ENCODE measurements at places on chromosomes 5 and 9. TPM values are rescaled to one million over a fixed set of nuclear protein-coding genes. Genes with fewer than 3 reads are reported as not detected.

The N4BP3 gene
- 33.2 TPM for total RNA-seq

The LECT2 gene
- not detected for total RNA-seq

The ADAMTS16 gene
- not detected for total RNA-seq

The CDC25C gene
- 14.6 TPM for total RNA-seq

The PCDHA7 gene
- total RNA-seq: not detected

The GPR150 gene
- 0.45 TPM for total RNA-seq

The RLN1 gene
- total RNA-seq: 2.3 TPM

The PTGS1 gene
- total RNA-seq: 0.23 TPM

The SAXO1 gene
- total RNA-seq: not detected

The ADRB2 gene
- 0.98 TPM for total RNA-seq

The NME5 gene
- not detected for total RNA-seq

The WDR31 gene
- 1.3 TPM for total RNA-seq

All from activated CD8-positive, alpha-beta T cell treated with anti-CD3 and anti-CD28 coated beads for 36 hours (primary cell).